B cell (primary cell): ENCODE measurements at places on chromosomes 13 and 19. TPM values are rescaled to one million over a fixed set of nuclear protein-coding genes. Genes with fewer than 3 reads are reported as not detected.

Gene TEX26
- not detected in 2 replicates for total RNA-seq

GRCh38 chr19:30328096-30328495 is 44.1 kb upstream of the ZNF536 start:
- DNase-seq, result no peak

DNA sequence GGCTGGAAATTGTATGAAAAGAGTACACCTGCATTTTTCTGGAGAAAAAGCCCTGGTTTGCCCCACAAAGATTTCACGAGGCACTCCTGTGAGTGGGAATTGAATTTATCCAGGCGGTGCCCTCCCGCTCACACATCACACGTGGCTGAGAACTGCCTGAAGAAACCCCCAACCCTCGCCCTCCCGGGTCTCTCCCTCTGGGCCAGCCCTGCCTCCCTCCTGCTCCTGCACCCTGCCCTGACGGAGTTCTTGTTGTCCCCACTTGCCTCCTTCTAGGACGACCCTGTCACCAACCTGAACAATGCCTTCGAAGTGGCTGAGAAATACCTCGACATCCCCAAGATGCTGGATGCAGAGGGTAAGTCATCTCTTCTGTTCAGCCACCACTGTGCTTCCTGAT is 35.2 kb downstream of the CAPN12 start:
- no peak for DNase-seq

GRCh38 chr19:46787331-46788261 is 798 bp downstream of the SLC1A5 start:
- peak; percentile 62 for DNase-seq
